IPS DF 19.7 (cell line): ENCODE measurements at places on chromosomes 12 and 14.

DNA sequence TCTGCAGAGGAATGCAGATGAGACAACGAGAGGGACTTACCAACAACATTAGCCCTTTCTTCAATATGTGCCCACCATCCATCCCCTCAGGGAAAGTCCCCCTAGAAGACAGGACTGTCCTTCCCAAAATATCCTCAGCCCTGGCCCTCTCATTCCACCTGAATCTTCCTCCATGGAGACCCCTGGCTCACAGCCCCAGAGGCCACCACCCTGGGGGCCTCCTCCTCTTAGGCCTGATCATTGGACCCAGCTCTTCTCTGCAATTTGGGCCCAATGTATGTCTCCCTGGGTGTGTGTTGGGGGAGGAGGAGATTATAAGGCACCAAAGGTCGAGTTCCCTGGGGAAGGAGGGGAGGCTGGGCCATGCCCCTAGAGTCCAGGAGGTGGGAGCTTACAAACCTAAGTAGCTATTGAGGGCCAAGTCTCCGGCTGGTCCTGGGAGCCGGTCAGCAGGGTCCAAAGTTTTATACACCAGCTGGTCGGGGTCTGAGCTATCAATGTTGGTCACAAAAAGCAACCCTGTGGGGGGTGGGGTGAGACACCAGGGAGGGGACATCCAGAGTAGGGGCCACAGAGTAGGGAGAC lies 8.1 kb downstream of the ITGA7 start:
- no peak for DNase-seq

- no peak for DNase-seq
These were observed 1286.5 kb downstream of the TMEM121 start for GRCh38 chr14:106812788-106813476.

DNA sequence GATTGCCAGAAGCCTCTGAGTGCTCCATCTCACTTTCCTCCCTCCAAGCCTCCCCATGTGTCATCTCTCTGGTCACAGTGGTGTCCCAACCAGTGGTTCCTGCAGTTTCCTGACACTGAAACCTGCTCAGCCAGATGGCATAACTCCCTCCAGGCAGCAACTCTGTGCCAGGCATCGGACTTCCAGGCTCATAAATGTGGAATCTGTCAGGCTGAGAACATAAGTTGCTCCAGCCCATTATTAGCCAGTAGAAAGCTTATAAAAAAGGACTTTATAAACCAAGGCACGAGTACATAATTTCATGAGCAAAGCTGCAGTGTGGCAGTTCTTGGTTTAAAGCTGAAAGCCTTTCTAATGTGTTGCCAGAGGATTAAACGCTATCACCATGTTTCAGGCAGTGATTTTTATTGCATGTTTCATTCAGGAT lies 194.3 kb downstream of the DACT1 start:
- DNase-seq, result no peak

GRCh38 chr14:89845346-89845745 lies 109.2 kb downstream of the EFCAB11 start:
- DNase-seq, result no peak

DNA sequence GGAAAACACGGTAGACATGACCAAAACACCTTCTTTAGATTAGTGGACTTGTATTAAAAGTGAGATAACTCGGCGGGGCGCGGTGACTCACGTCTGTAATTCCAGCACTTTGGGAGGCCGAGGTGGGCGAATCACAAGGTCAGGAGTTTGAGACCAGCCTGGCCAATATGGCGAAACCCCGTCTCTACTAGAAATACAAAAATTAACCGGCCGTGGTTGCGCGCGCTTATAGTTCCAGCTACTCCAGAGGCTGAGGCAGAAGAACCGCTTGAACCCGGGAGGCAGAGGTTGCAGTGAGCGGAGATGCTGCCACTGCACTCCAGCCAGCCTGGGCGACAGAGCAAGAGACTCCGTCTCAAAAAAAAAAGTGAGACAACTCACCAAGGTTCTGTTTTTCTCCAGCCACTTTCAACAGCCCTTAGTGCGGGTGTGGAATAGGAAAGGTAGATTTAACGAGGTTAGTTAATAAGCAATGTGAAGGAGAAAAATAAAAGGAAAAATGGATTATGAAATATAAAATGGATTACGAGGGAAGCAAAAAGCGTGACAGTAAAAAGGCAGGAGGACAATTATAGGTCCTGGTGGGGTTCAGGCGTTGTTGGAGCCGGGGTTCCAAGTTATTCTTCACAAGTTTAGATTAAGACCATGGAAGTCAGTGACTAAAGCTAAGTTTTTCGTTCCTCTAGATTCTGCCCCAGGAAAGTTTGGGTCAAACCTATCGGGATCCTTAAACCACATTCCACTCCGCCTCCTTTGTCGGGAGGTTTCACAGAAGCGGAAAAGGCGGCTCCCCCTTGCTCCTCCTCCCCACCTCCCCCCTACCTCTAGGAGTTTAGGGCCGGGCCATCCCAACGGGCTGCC lies 534 bp downstream of the PPP2R3C start:
- DNase-seq, result no peak

DNA sequence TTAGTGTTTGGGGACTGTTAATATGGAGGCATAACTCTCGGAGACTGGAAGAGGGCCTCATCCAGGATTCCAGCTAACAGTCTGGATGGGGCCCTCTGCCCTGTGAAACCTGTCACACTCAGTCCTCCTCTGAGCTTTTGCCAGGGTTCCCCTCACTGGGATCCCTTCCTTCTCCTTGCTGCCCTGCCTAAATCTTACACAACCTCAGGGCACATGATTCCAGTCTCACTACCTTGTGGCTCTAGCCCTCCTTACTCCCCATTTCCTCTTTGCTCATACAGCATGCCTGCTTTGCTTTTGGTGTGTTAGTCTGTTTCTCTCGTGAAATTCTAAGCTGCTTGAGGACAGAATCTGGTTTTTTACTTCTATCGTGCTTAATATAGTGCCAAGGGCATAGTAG lies 942 bp upstream of the GSG1 start:
- DNase-seq, result no peak

GRCh38 chr12:123905319-123905925 lies 67.2 kb downstream of the CCDC92 start:
- DNase-seq, result no peak

- no peak for DNase-seq
These were observed 60.9 kb upstream of the DUSP6 start for GRCh38 chr12:89413234-89413633.

- DNase-seq, result no peak
These were observed 40.7 kb downstream of the STK38L start for GRCh38 chr12:27284751-27285150.

DNA sequence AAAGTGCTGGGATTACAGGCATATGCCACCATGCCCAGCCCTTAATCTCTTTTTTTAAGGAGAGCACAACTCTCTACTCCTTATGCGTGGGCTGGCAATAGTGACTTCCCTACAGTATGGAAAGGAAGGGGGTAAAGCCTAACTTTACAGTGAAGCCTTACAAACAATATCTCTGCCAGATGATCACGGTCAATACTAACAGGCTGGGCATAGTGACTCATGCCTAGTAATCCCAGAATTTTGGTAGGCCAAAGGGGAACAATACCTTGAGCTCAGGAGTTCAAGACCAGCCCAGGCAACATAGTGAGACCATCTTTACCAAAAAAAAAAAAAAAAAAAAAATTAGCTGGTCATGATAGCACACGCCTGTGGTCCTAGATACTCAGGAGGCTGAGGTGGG lies 5.6 kb downstream of the PYM1 start:
- no peak for DNase-seq
